ENCODE measurements at places on chromosomes 6 and 20.

DNA sequence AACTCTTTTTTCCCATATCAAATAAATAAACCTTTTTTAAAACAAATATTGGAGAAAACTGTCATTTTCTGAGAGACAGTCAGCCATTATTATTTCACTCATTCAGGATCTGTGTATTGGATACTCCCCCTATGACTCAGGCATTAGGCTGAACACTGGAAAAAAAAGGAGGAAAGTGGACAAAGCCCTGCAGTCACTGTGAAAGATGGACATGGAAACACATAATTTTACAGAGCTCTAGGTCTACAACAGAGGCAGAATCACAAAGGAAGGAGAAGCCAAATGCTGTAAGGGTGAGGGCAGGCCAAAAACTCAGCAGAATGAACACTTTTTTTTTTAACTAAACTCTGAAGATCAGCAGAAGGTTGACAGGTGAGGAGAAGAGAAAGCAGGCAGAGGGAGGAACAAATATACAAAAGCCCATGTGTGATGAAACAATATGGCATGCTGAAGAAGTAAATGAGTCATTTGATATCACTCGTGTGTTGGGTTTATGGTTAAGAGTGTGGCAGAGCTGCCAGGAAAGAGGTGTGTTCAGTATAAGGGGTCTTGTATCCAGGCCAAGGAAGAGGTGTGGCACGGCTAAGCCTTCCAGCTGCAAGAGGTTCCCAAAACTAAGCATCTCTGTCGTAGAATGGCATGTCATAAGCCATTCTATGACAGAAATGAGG lies 39.1 kb downstream of the EPB41L2 start:
- ATAC-seq: no peak

DNA sequence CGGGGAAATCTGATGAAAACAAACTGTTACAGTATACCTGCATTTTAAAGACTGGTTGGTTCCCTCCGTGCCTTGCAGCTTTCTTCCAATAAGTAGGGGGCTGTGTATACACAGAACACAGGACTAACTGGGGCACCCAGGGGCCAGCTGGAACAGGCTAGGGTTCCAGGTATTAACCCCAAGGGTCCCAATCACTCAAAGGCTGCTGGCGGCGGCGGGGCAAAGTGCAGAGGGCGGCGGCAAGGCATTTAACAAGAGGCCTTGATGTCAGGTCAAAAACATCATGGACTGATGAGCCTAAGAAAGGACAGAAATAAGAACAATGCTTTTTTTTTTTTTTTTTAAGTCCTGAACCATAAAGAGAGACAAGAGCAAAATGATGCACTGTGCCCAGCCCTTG lies 2.5 kb downstream of the PMEPA1 start:
- no peak for ATAC-seq

DNA sequence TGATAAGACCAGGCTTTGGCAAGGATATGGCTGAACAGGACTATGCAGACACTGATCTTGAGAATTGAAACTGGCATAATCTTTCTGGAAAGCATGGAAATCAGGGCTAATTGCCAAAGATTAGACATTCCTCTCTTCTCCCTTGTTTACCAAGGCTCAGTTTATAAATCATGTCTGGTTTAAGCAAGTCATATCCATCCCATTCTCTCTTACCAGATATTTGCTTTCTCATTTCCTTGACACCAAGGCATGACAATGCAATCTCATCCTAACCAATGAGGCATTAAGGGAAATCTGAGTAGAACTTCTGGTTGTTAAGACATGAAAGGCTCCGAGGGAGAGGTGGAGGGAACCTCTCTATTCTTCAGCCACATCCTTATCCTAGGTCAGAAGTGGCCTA lies 110.3 kb upstream of the CEP85L start:
- ATAC-seq: no peak

DNA sequence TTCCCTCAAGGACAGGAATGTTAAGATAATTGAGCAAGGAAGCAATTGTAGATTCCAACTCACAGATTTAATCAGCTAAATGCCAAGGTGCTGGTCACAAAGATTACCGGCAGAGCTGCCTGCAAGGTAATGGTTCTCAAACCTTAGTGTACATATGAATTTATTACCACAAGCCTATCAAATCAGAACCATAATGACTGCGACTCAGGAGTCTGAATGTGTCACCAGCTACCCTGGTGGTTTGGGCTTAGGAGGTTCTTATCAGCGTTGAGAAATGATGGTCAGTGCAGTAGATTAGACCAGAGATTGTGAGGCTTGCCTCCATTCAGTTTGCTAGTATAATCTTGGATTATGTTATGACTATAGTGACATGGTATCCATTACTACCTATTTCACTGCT lies 78.9 kb downstream of the MTFR2 start:
- ATAC-seq: no peak

DNA sequence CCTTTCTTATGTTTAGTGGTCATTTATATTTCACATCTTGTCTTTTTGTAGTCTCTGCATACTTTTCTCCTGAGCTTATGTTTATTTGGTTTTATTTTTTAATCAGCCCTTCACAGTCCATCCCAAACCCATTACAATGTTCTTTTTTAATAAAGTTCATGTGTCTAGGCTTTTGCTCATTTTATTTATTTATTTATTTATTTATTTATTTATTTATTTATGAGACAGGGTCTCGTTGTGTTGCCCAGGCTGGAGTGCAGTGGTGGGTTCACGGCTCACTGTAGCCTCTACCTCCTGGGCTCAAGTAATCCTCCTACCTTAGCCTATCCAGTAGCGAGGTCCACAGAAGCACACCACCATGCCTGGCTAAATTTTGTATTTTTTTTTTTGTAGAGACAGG lies 3.1 kb downstream of the COQ3 start:
- ATAC-seq: no peak

- no peak for ATAC-seq
Measured at GRCh38 chr6:82843291-82843885, 222.3 kb downstream of the UBE3D start.

DNA sequence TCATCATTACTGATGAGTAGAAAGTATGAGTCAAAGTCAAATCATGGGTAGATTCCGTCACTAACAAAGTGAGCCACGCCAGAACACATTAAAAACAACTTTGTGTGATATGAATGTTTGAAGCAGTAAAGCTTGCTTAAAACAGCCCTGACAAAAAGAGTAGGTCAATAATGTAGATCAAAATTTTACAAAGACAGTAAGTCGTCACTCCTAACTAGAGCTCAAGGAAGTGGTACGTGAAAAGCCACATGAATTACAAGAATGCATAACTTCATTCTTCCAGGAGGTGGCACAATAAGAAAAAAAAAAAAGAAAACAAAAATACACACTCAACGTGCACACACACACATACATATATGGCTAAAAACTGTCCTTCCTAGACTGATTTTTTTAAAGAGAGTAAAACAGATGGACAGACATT lies 69.9 kb downstream of the HACE1 start:
- ATAC-seq: peak; percentile 93

DNA sequence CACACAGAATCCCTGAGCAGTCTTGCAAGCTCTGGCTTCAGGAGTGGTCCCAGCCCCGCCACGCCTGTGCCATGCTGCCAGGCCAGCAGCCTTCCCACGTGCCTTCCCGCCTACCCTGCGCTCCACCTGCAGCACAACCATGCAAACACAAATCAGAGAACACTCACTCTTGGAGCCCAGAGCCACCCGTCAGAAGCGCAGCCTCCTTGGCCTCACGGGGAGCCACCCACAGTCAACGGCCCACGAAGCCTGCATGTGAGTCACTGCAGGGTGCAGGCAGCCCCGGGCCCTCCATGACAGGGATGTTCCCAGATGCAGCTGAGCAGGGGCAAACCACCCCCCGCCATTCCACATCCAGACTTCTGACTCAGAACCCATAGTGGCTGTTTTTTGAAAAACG lies 217.0 kb downstream of the DLL1 start:
- ATAC-seq: no peak

- no peak for ATAC-seq
Measured at GRCh38 chr6:152976749-152977148, 6.1 kb downstream of the FBXO5 start.

DNA sequence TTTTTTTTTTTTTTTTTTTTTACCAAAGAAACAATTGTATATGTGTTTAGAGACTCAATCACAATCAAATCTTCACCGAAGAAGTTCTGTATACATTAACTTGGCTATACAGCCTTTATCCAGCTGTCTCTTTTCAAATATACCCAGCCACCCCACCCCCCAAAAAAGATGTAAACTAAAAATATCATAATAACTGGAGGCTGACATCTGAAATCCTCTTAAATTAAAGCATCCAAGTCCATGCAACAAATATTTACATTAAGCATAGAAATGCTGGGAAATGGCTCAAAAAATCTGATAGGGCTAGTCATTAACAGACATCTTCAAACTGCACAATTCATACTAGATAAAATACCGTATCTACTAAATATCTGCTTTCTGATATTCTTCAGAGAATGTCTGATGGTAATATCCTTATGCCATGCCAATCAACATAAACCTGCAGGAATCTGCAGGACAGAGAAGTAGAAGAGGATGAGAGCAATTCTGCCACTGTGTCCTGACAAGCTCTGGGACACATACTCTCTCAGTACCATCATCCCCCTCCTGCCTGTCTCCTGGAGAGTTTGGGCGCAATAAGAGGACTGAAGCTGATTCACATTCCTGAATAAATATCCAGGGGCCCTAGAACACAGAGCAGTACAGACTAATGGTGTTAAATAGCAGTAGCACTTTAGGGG lies 152.4 kb downstream of the KIF6 start:
- no peak for ATAC-seq

DNA sequence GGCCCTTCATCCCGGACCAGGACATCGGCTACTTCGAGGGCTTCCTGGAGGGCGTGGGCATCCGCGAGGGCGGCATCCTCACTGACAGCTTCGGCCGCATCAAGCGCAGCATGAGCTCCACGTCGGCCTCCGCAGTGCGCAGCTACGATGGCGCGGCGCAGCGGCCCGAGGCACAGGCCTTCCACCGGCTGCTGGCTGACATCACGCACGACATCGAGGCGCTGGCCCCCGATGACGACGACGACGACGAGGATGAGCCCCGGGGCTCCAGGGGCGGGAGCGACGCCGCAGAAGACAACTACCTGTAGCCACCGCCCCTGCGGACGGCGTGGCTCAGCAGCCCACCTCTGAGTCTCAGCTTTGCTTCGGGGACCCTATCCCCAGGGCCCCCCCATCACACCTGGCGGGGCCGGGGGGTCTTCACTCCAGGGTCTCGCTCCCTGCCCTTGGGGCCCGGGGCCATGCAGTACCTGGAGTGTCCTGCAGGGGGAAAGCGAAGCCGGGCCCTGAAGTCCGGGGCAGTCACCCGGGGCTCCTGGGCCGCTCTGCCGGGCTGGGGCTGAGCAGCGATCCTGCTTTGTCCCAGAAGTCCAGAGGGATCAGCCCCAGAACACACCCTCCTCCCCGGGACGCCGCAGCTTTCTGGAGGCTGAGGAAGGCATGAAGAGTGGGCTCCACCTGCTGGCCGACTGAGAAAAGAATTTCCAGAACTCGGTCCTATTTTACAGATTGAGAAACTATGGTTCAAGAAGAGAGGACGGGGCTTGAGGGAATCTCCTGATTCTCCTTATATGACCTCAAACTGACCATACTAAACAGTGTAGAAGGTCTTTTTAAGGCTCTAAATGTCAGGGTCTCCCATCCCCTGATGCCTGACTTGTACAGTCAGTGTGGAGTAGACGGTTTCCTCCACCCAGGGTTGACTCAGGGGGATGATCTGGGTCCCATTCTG lies 20.8 kb upstream of the HCK start:
- ATAC-seq: peak; percentile 74

DNA sequence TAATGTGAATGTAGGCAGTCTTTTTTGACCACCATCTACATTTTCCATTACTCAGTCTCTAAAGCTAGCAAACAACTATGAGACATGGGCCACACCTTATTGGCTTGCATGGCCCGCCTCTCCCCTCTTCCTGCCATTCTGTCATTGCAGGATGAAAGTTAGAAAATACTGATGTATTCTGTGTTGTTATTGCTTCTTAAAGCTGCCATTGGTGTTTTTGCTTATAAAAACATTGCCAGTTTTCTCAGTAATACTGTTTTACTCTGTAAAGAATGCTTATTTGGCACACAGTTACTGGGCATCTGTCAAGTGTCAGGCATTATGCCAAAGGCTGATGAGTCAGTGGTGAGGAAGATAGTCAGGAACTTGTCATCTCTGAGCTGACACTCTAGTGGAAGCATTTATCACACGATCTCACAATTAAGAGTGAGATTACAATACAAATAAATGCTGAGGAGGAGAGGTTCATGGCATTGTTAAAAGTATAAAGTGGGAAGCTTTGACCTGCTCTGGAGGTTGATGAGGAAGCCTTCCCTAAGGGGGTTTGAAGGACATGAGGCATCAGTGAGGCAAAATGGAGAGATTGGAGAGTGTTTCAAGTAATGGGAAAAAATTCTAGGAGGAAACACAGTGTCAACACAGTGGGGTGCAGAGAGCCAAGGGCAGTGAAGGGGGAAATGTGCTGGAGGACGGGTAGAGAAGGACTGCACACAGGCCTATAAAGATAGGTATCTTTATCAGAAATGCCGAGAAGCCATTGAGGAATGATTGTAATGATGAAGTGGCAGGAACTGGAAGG lies 14.7 kb downstream of the KLHL32 start:
- peak; percentile 87 for ATAC-seq

GRCh38 chr6:14882394-14883026 lies 363.4 kb upstream of the JARID2 start:
- no peak for ATAC-seq

DNA sequence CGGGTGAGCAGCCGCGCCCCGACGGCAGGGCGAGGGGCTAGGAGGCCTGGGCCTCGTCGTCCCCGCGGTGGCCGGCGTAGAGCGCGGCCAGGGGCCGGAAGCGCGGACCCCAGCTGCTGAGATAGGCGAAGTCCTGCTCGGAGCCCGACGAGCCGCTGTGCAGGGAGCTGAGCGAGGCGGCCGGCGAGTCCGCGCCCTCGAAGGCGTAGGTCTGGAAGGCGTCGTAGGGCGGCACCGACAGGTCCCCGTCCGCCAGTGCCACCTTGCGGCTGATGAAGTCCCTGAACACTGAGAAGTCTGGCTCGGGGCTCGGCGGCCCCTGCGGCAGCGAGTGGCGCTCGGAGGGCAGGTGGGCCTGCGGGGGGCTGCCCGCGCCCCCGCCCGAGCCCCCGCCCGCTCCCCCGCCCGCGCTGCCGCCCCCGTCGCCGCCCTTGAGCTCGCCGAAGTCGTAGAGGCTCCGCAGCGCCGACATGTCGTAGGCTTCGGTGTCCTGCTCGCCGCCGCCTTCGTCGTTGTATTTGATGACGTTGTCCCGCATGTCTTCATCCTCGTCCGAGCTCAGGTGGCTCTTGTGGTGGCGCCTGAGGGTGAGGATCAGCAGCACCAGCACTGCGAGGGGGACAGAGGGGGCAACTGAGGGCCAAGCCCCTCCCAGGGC lies 56.5 kb downstream of the CD40 start:
- ATAC-seq: peak; percentile 92

DNA sequence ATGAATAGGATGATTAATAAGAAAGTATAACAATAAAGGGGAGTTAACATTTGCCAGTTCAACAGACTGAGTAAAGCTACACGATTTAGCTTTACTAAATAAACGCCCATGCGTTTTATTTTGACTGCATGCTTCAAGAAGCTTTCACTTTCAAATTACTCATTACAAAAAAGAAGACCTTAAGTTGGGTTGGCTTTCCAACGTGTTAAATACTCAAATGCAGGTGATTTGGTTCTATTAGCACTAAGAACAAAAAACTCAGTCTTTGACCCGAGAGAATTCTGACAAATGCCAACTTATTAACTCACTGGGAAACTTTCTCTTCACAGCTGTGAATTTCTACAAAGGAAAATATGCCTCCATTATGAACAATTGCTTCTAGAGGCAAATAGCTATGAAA lies 24.8 kb downstream of the RNF146 start:
- ATAC-seq: peak; percentile 82

All from activated T-helper 17 cell treated with anti-CD3 and anti-CD28 coated beads, Interleukin-2, amount 50 U/mL, for 72 hours (primary cell).